ENCODE measurements at places on chromosomes 2 and 18.

- DNase-seq = no peak
Observed at GRCh38 chr18:3452750-3453539, 3.0 kb downstream of the TGIF1 start.

- no peak for DNase-seq
Observed at GRCh38 chr18:75473316-75473715, 45.8 kb upstream of the SMIM21 start.

DNA sequence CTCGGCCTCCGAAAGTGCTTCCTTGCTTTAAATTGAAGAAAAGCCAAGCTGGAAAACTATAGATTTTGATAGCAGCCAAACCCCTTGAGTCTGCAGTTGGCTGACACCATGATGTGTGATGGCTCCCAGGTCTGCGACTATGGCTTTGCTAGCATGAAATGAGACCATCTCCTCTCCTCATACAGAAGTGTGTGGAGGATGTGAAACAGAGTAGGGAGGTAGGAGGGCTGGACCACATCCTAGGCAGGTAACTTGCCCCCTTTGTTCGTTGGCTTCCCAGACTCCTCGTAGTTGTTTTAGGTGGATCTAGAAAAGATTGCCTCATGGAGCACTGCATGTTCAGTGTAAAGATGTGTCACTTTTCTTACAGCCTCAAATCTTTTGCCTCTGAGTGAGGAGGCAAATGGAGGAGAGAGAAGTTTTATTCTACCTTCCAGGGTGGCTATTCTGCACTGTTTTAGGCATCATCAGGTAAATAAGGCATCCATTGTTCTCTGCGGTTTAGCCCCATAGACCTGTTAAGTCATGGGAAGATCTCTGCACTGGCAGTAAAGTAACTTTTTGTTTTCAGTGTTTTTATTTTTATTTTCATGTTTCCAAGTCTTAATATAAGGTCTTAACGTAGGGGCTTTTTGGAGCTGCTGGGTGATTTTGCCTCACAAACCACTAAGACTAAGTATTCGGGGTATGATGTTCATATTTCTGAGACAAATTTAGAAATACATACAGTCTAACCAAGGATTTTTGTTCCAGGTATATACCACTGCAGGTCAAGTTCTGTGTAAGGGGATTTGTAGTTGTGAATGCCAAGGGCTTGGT, 40.1 kb downstream of the MGAT5 start:
- no peak for DNase-seq

GRCh38 chr2:167814881-167815718, 432.3 kb downstream of the STK39 start:
- no peak for DNase-seq

- no peak for DNase-seq
Observed at GRCh38 chr2:165953306-165953654, 296 bp downstream of the TTC21B start.

DNA sequence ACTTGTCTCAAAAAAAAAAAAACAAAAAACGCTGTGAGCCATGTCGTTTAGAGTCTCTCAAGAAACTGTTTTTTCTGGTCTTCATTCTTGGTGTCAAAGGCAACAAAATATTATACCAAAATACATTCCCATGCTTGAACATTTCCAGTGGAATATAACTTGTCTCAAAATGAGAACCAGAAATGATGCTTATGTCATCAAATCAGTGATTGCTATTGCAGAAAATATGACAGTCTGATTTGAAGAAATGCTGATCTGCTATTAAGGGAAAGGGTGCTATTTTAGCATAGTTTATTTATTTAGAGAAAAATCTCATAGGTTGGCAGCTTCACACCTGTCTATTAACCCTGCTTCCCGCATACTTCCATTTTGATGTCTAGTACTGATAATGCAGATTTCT, 82.4 kb upstream of the ACSL3 start:
- DNase-seq = no peak

- DNase-seq = no peak
Observed at GRCh38 chr2:228581731-228582130, 400.2 kb upstream of the SPHKAP start.

DNA sequence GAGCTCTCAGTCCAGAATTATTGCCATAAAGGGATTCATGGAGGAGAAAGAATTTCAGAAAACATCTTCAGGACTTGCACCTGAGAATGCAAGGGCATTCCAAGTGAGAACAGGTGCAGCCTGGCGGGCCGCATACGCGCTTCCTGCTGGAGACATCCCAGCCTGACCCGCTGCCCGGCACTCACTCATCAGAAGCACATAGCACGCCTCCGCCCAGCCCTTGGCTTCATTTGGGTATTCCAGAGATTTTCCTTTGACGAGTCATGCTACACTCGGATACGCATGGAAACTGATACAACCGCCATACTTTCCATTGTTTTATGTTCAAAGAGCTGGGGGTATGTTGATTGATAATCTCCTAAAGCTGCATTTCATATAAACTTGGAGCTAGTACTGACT, 228.0 kb upstream of the ID2 start:
- no peak for DNase-seq

- DNase-seq = no peak
Observed at GRCh38 chr18:49487711-49488310, 777 bp upstream of the C18orf32 start.

DNA sequence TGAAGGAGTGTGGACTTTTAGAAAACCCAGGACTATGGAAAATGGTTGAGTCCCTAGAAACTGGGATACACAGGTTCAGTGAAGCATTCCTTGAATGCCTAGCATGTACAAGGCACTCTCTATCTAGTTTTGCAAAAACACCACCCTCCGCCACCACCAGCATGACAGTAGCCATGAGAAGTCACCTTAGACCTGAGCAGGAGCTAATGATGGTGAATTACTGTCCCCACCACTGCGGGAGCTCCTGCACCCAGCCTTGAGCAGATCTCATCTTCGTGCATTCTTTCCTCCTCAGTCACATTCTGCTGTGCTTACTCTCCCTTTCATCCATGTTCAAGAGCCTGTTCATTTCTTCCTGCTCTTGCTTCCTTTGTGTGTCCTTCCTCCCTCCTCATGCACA, 86.2 kb upstream of the ZNF516 start:
- DNase-seq = no peak

DNA sequence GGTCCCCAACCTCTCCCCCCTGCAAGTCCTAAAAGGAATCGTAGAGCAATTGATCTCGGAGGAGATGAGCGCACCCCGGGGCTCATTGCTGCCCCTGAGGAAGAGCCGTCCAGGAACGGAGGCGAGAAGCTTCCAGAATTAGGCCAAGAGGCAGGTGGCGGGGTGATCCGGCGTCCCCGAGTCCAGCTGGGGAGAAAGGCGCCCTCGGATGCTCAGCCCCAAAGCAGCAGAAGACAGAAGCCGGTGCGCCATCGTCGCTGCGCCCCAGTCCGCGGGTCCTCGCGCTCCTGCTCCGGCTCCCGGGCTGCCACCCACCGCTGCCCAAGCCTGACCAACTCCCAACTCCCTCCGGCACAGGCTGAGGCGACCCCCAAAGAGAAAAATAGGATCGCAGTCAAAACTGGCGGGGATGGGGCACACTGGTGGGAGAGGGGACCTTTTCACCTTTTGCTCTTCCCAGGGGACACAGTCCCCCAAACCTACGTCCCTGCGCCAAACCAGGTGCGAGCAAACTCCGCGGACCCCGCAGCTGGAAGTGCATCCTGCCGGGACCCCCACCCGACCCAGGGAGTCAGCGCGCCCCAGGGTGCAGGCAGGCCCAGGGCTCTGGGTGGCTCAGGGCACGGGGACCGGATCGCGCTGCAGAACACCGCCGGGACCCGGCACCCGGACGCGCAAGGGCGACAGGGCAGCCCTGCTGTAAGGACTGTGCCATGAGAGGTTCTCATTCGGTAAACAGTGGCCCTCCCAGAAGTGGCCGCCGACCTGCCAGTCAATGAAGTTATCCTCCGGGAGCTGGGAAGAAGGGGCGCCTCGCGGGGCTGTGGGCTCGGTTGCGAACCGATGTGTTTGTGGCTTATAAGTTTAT, 8.4 kb upstream of the MEIS1 start:
- no peak for DNase-seq

DNA sequence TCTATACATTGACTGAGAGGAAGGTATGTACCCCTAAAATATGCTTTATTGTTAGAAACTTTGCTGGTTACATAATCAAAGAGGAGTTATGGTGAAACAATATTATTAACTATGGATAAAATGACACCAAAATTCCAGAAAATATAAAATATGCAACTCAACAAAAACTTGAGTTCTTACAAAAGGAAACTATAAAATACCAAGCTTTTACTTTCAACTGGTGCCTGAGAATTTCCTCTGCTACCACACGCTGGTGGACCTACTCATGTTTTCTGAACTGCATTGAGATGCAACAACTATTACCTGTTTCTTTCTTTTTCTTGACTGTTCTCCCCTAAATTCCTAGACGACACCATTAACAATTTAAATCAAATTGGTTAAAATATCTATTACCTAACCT, 8.2 kb upstream of the NFE2L2 start:
- DNase-seq = no peak

- DNase-seq = no peak
Observed at GRCh38 chr2:70531419-70532086, 22.1 kb downstream of the TGFA start.

DNA sequence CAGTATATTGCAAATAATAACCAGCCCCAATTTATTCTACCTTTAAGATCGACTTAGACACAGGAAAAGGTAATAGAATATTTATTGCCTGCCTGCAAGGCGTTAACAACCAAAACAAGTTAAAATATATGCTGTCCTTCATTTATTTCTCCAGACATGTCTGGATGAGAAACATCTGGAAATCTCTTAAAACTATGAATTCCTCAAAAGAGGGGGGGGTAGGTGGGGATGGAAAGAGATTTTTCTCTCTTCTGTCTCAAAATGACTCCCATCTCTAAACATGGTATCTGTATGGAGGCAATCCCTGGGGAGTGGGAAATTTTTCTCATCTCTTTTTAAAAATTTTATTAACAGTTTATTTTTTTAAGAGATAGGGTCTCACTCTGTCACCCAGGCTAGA, 113.0 kb downstream of the CDH2 start:
- no peak for DNase-seq

DNA sequence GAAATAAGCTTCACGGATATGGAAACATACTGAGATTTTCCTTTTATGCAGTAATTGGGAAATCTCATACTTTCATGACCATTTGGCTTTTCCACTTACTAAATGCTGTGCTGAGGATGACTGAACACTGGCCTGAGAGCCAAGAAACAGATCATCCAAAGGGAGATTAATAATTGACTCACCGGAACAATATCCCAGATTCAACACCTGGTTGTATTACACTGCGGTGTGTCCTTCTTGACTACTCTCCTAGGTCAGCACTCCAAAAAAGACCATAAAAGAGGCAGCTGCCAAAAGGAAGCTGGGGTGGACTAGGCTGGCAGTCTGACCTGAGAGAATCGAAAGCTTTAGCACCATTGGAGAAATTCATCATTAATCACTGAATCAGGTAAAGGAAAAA, 469.1 kb downstream of the CBLN2 start:
- DNase-seq = no peak

- no peak for DNase-seq
Observed at GRCh38 chr2:142280831-142281230, 150.0 kb upstream of the LRP1B start.

DNA sequence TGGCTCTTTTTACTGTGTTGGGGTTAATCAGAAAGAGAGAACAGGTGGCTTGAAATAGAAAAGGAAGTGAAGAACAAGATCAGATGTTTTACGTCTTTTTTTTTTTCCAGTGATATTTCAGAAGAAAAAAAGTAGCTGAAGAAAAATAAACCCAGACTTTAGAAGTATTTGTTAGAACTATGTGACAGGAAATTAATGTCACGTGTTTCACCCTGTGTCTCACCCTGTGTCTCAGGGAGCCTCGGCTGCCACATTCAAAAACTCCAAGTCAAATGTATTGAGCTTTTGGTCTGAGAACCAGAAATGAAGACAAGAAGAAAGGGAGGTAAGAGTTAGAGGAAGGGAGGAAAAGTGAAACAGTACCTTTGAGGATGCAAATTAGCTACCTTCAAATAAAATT, 38.0 kb downstream of the AKAIN1 start:
- DNase-seq = no peak

- DNase-seq = no peak
Observed at GRCh38 chr18:70577023-70577420, 288.2 kb downstream of the SOCS6 start.

GRCh38 chr2:107025869-107026380, 140.0 kb upstream of the ST6GAL2 start:
- no peak for DNase-seq

- no peak for DNase-seq
Observed at GRCh38 chr2:30305235-30305634, 73.9 kb downstream of the LBH start.

GRCh38 chr18:78069784-78070664, 820.4 kb downstream of the GALR1 start:
- DNase-seq = no peak

DNA sequence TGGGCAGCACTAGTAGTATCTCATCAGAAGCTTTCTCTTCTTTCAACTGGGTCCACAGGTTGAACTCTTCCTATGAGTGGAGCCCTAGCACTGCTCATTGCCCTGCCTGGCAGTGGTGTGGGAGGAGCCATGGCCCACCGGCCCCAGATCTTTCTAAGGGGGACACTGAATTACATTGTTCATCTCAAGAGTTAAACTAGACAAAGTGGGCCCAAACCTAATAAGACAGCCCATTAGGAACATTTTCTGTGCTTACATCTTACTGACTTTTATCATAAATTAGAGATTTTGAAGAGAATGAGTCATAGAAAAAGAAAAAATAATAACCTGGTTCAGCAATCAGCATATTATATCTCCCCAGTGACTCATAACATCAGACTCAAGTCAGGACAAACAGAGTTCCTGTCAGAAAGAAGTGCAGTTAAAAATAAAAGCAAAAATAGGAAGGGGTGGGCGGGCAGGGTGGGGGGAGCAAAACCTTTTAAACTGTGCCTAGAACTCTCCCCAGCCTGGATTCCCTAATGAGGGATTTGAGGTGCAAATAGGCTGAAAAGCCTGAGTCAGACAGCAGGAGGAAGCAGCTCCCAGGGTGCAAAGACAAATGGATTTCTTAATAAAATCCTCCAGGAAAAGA, 161.6 kb upstream of the TRIB2 start:
- peak; percentile 18 for DNase-seq

- no peak for DNase-seq
Observed at GRCh38 chr2:51795248-51795888, 763.4 kb upstream of the NRXN1 start.

GRCh38 chr18:31563778-31564177, 27.9 kb upstream of the TTR start:
- no peak for DNase-seq

DNA sequence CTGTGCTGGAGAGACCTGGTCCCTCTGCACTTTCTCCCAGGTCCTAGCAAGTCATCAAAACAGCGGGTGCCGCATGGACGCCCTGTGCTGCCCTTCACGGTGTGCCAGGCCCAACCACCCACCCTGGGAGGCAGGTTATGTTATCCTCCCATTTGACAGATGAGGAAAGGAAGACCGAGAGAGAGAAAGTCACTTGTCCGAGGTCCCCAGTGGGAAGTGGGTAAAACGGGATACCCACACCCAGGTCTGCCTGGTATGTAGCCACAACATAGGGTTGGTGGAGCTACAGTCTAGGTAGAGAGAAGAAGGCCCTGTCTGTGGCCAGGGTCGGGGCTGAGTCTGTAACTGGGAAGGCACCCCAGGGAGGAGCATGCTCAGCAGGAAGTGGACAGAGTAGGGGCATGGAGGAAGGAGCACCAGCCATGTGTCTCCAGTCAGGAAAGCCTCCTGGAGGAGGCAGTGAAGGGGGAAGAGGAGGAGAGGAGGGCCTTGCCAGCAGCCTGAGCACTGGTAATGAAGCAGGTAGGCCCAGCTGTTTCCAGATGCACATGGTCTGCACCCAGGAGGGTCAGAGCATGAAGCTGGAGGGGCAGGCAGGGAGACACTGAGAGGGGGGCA, 98.4 kb downstream of the ZFP36L2 start:
- no peak for DNase-seq

Measured in activated CD4-positive, alpha-beta T cell treated with anti-CD3 and anti-CD28 coated beads, Interleukin-2, amount 50 U/mL, for 24 hours (primary cell).